Mammary microvascular endothelial cell (primary cell): ENCODE measurements at places on chromosomes 4 and X. TPM values are rescaled to one million over a fixed set of nuclear protein-coding genes. Genes with fewer than 3 reads are reported as not detected.

Gene ATP7A
- 3.1 and 3.6 TPM in 2 replicates for total RNA-seq

Gene PFKFB1
- not detected in 2 replicates for total RNA-seq

Gene NBDY
- total RNA-seq: 13.6 and 19.8 TPM in 2 replicates

Gene STATH
- not detected in 2 replicates for total RNA-seq

Gene PAGE2B
- total RNA-seq: not detected in 2 replicates

Gene NWD2
- not detected in 2 replicates for total RNA-seq

Gene EMCN
- 91.0 and 102 TPM in 2 replicates for total RNA-seq

Gene PRDM8
- total RNA-seq: 0.53 and 0.54 TPM in 2 replicates

Gene PPEF2
- total RNA-seq: not detected in 2 replicates

Gene GIMD1
- total RNA-seq: not detected in 2 replicates

Gene ZDHHC15
- total RNA-seq: not detected in 2 replicates

Gene DUSP21
- not detected in 2 replicates for total RNA-seq

Gene USP26
- not detected in 2 replicates for total RNA-seq

Gene TMEM156
- total RNA-seq: 4.4 and 6.0 TPM in 2 replicates

Gene CXorf49
- not detected in 2 replicates for total RNA-seq

Gene SGCB
- total RNA-seq: 18.1 and 18.7 TPM in 2 replicates

Gene MUC7
- total RNA-seq: not detected in 2 replicates

Gene YY2
- 0.49 and 0.87 TPM in 2 replicates for total RNA-seq

Gene S100G
- total RNA-seq: not detected in 2 replicates

Gene RAI2
- 2.7 and 2.9 TPM in 2 replicates for total RNA-seq

Gene F9
- total RNA-seq: not detected in 2 replicates

Gene USP9X
- 49.8 and 51.4 TPM in 2 replicates for total RNA-seq

Gene DCLK2
- 0.80 and 1.1 TPM in 2 replicates for total RNA-seq

Gene S100P
- 0.10 TPM in 1 of 2 replicates, not detected in the other for total RNA-seq

Gene CCDC110
- 0.13 and 1.2 TPM in 2 replicates for total RNA-seq

Gene SYTL4
- total RNA-seq: 14.5 and 14.8 TPM in 2 replicates

Gene TRIM75
- not detected in 2 replicates for total RNA-seq
